ENCODE measurements at places on chromosomes 12 and 14. TPM values are rescaled to one million over a fixed set of nuclear protein-coding genes. Genes with fewer than 3 reads are reported as not detected.

GRCh38 chr12:9098115-9098452 is 17.6 kb downstream of the A2M start:
- DNase-seq, result no peak
- H3K27ac ChIP-seq, result no peak overlapping the region
- H3K4me3 ChIP-seq, result no peak overlapping the region
- H3K27me3 ChIP-seq, result no peaks in the 10 kb centered on the region
- H3K4me1 ChIP-seq, result no peaks in the 10 kb centered on the region
- H3K36me3 ChIP-seq, result peaks cover 2% of the 10 kb centered on the region

- H3K27me3 ChIP-seq, result no peaks in the 10 kb centered on the region
- peaks cover 4% of the 10 kb centered on the region for H3K4me1 ChIP-seq
- DNase-seq, result peak; percentile 43
These were observed 61.3 kb upstream of the RESF1 start for GRCh38 chr12:31897781-31898503.

DNA sequence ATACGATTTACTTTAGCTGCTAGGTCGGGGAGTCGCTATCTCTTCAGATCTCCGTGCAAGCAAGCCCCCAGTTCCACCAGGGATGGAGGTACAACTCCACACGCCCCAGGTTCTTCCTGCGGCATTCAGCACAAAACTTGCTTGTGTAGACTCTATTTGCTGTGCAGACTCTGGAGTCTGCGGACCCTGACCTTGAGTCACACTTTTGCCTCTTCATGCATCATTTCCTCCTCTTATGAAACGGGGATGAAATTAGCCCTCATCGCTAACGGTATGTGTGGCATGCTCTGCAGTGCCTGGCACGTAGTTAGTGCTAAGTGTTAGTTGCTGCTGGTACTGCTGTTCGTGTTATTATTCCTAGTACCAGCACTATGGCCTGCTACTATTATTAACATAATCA is 84.4 kb downstream of the TMEM132D start:
- no peaks in the 10 kb centered on the region for H3K27me3 ChIP-seq
- no peak overlapping the region for H3K4me3 ChIP-seq
- H3K4me1 ChIP-seq, result no peaks in the 10 kb centered on the region
- H3K27ac ChIP-seq, result no peak overlapping the region

DNA sequence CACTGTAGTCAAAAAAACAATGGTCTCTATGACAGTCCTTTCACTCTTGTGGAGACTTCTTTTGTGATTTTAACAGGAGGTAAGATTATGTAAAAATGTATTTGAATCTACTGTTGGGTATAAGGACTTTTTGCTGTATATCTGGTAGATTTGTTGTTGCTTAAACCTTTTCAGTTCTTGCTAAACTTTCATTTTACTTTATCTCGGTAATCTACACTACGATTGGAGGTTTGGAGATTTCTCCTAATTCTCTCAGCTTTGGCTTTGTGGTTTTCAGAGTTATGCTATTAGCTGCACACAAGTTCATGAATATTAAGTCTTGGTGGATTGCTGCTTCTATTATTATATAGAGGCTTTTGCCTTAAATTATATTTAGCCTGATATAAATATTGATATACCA is 116.6 kb upstream of the HIF1A start:
- no peaks in the 10 kb centered on the region for H3K36me3 ChIP-seq
- no peak overlapping the region for H3K4me3 ChIP-seq
- H3K27me3 ChIP-seq, result no peaks in the 10 kb centered on the region
- no peak for DNase-seq
- no peak overlapping the region for H3K27ac ChIP-seq

DNA sequence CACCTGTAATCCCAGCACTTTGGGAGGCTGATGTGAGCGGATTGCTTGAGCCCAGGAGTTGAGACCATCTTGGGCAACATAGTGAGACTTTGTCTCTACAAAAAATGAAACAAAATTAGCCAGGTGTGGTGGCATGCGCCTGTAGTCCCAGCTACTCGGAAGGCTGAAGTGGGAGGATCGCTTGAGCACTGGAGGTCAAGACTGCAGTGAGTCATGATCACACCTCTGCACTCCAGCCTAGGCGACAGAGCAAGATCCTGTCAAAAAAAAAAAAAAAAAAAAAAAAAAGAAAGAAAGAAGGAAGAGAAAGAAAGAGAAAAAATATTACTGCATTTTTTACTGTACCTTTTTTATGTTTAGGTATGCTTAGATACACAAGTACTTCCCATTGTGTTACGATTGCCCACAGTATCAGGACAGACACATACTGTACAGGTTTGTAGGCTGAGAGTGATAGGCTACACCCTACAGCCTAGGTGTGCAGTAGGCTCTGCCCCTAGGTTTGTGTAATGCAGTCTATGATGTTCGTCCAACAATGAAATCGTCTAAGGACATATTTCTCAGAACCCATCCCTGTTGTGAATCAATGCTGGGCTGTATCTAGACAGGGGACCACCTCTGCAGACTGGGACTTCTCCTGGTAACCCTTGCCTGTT is 160.4 kb upstream of the PWP1 start:
- peaks cover 3% of the 10 kb centered on the region for H3K4me1 ChIP-seq
- H3K4me3 ChIP-seq, result no peak overlapping the region
- no peaks in the 10 kb centered on the region for H3K27me3 ChIP-seq
- DNase-seq, result no peak
- H3K27ac ChIP-seq, result no peak overlapping the region

- no peak for DNase-seq
- H3K4me3 ChIP-seq, result no peak overlapping the region
- H3K4me1 ChIP-seq, result no peaks in the 10 kb centered on the region
- H3K27me3 ChIP-seq, result peaks cover 3% of the 10 kb centered on the region
- no peaks in the 10 kb centered on the region for H3K36me3 ChIP-seq
- no peak overlapping the region for H3K27ac ChIP-seq
These were observed 7.5 kb downstream of the WIF1 start for GRCh38 chr12:65113621-65114035.

DNA sequence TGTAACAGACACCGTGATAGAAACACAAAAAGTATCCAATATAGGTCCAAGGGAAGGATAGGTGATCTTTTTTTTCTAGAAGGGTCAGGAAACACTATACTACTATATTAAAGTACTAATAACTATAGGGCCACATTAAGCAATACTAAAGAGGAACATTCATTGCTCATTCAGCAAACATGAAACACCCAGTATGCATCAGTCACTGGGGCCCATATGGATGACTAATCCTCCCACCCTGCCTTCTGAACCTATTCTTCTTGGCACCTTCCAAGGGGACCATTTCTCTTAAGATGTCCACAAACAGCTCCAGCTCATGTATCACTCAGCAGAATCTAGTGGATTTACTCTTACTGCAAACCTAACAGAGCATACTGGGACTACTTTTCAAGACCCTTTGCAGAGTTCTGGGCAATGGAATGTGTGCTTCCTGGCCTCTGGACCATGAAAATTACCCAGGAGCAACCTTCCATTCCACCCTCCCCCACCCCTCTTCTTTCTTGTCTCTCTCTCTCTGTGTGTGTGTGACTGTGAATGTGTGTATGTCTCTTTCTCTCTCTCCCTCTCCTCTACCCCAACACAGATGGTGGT is 187.9 kb downstream of the EPS8 start:
- H3K4me1 ChIP-seq, result peaks cover 16% of the 10 kb centered on the region
- DNase-seq, result no peak
- H3K36me3 ChIP-seq, result no peaks in the 10 kb centered on the region

DNA sequence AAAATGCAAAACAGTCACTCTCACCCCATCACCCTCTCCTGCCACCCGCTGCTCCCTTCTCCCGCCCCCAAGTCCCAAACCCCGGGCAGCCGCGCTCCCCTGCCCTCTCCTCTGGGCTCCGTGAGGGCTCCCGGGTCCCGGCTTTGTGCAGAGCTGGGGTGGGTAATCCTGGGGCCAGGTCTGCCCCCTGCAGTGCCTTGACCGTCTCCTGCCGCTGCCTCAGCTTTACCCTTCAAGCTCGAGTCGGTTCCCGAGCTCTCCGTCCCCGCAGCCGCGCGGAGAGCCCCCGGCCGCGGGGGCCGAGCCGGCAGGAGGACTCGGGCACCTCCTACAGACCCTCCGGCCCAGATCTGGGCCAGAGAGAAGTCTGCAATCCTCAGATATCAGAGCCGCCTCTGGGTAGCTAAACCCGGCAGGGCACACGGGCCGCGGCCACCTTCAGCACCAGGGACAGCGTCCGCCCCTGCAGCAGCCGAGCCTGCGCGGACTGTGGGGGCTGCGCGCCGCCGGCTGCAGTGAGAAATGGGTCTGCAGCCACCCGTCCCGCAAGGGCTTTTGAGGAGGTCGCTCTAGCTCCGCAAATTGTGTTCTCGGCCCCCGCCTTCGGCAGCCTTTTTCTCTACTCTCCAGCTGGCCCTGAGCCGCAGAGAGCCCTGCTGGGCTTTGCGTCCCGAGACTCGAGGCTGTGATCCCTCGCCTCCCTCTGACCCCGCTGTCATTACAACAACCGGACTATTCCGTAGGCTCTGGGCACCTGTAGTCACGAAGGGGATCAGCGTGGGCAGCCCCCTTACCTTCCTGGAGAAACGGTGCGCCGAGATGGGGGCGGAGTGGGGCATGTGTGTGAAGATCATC is 1.2 kb downstream of the PRMT8 start:
- H3K4me1 ChIP-seq, result peaks cover 11% of the 10 kb centered on the region
- no peak overlapping the region for H3K4me3 ChIP-seq
- H3K27ac ChIP-seq, result no peak overlapping the region
- H3K27me3 ChIP-seq, result peaks cover 69% of the 10 kb centered on the region
- peak; percentile 77 for DNase-seq

GRCh38 chr14:71532344-71532743 is 399.9 kb upstream of the RGS6 start:
- no peak overlapping the region for H3K4me3 ChIP-seq
- peaks cover 4% of the 10 kb centered on the region for H3K4me1 ChIP-seq
- H3K27ac ChIP-seq, result no peak overlapping the region
- DNase-seq, result no peak

GRCh38 chr12:102172436-102172835 is 25.2 kb downstream of the PMCH start:
- H3K27me3 ChIP-seq, result no peaks in the 10 kb centered on the region
- peak; percentile 76 for DNase-seq
- no peaks in the 10 kb centered on the region for H3K4me1 ChIP-seq

GRCh38 chr12:9796346-9796745 is 30.9 kb upstream of the KLRF1 start:
- H3K4me1 ChIP-seq, result no peaks in the 10 kb centered on the region
- no peak for DNase-seq
- no peaks in the 10 kb centered on the region for H3K36me3 ChIP-seq
- no peaks in the 10 kb centered on the region for H3K27me3 ChIP-seq
- H3K4me3 ChIP-seq, result no peak overlapping the region

DNA sequence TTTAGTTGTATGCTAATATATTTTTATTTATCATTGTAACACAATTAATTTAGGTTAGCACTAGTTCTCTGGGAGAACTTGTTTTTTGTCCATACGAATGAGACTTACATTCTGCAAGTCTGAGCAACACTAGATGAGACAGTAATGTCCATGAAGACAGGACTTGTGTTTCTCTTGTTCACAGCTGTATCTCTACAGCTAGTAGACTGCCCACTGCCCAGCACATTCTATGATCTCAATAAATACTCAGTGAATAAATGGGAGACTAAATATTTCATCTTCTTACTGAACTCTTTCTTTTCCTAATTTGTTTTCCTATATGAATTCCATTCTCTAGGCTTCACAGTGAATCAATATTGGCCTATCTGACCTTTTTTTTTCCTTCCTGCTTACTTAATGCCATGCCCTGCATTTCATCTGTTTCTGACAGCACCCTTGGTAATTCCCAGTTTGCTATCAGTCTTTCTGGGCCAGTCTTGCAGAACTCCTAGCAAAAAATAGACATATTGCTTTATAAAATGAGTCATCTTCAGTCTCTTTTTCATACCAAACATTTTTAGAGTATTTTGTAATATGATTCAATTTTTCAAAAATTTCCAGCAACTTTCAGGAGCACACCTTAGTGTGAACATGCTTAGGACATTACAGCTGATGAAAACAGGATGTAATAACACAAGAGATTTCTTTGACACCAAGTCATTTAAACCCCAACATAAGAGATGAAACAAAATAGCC is 185.5 kb upstream of the ATP2B1 start:
- DNase-seq, result no peak
- no peak overlapping the region for H3K4me3 ChIP-seq
- H3K27me3 ChIP-seq, result no peaks in the 10 kb centered on the region
- H3K27ac ChIP-seq, result no peak overlapping the region
- H3K4me1 ChIP-seq, result peaks cover under 1% of the 10 kb centered on the region

GRCh38 chr14:56224691-56225681 is 106.8 kb downstream of the PELI2 start:
- peaks cover 11% of the 10 kb centered on the region for H3K4me1 ChIP-seq
- no peak overlapping the region for H3K4me3 ChIP-seq
- no peaks in the 10 kb centered on the region for H3K36me3 ChIP-seq
- no peak overlapping the region for H3K27ac ChIP-seq
- no peak for DNase-seq

DNA sequence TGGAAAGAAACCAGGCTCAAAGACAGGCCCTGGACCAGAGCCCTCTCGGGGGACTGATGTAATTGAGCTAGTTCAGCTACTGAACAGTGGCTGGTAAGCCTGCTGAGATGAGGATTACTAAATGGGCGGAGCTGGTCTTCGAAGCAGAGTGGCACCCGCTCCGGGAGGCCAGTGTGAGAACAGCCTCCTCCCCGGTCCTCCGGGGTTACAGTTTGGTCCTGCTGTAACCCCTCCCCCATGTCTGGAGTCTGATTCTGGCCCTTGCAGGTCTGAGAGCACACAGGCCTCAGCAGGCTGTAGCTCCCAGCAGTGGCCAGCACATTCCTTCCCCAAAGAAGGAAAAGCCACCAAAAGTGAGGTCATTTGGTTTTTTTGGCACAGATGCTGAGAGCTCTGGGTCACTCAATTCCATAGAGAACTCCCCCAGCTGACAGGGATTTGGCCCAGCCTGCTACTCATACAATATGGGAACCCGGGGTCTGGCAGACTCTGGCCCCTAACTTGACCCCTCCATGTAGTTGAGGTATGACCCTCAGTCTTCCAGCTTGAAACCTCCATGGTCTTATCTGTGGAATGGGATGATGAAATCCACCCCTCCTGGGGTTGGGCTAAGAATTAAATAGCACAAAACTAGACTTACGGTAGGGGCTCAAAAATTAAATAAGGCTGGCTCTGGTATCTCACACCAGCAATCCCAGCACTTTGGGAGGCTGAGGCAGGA is 39.0 kb downstream of the ACTN1 start:
- H3K4me3 ChIP-seq, result no peak overlapping the region
- peak; percentile 90 for DNase-seq
- H3K4me1 ChIP-seq, result peaks cover 90% of the 10 kb centered on the region

GRCh38 chr14:56248442-56248841 is 130.2 kb downstream of the PELI2 start:
- no peak overlapping the region for H3K4me3 ChIP-seq
- H3K27ac ChIP-seq, result no peak overlapping the region
- H3K36me3 ChIP-seq, result no peaks in the 10 kb centered on the region
- H3K4me1 ChIP-seq, result no peaks in the 10 kb centered on the region
- no peaks in the 10 kb centered on the region for H3K27me3 ChIP-seq
- no peak for DNase-seq

- H3K27ac ChIP-seq, result peak within 1 kb of the TSS; percentile 86
- peaks cover 14% of the 10 kb centered on the region for H3K4me1 ChIP-seq
- peaks cover 12% of the 10 kb centered on the region for H3K36me3 ChIP-seq
These were observed at the start of gene ANKLE2 for GRCh38 chr12:132761032-132761920. ANKLE2 (minus strand) TSS chr12:132761832; CDS start chr12:132761798, 34 bp downstream.

CMAS gene
- total RNA-seq, result 20.1 TPM

DLK1 gene
- total RNA-seq, result 377 TPM

MAGOHB gene
- 24.7 TPM for total RNA-seq

NTF3 gene
- 2.2 TPM for total RNA-seq

RIN3 gene
- total RNA-seq, result 4.3 TPM

LRP1-AS gene
- 0.66 TPM for total RNA-seq

TAS2R9 gene
- total RNA-seq, result not detected

EML5 gene
- total RNA-seq, result 0.93 TPM

G2E3 gene
- total RNA-seq, result 21.3 TPM

Measured in muscle of leg (tissue), 16 donors.